ENCODE measurements at places on chromosomes 11 and 22.
A peak's percentile ranks its signal among the peaks of the same experiment; 100 is the strongest.

DNA sequence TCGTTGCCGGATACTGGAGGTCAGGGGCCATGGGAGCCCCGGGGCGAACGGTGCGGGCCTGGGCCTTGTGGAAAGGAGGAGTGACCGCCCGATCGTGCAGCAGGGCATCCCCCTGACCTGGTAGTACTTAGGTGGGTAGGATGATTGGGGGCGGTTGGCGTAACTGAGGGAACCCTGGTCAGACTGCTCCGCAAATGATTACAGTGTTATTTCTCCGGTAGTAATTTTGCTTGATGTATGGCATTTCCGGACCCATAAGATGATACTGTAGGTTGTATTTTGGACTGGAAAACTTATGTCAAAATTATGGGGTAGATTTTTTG is 762 bp downstream of the MTMR3 start:
- no peak for ATAC-seq

DNA sequence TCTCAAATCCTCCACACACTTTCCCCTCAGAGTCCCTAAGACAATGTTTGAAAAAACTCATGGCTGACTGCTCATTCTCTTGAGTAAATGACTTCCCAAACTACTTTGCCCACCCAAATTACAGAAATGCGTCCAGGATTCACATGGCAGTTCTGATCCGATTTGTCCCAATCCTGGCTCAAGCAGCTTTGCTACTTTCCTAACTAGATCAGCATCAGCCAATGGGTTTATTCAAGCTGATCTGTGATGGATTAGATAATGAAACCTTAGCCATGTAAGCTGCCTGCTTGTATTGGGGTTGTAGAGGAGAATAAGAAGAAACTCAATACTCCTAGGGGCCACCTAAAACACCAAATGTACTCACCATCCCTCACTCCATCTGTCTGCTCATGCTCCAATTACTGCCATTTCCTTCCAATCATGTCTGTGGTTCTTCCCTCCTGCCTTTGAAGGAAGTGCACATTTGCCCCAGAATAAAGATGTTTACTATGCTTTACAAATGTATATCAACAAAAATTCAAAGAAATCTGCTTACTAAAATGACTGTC is 6.9 kb downstream of the RBFOX2 start:
- ATAC-seq, result no peak

- no peak for ATAC-seq
Observed at GRCh38 chr11:119340335-119341221, at the start of gene C1QTNF5. C1QTNF5 (minus strand) TSS chr11:119340883; CDS start chr11:119340397, 486 bp downstream.

GRCh38 chr11:22879630-22880029 is 19.4 kb upstream of the CCDC179 start:
- no peak for ATAC-seq

DNA sequence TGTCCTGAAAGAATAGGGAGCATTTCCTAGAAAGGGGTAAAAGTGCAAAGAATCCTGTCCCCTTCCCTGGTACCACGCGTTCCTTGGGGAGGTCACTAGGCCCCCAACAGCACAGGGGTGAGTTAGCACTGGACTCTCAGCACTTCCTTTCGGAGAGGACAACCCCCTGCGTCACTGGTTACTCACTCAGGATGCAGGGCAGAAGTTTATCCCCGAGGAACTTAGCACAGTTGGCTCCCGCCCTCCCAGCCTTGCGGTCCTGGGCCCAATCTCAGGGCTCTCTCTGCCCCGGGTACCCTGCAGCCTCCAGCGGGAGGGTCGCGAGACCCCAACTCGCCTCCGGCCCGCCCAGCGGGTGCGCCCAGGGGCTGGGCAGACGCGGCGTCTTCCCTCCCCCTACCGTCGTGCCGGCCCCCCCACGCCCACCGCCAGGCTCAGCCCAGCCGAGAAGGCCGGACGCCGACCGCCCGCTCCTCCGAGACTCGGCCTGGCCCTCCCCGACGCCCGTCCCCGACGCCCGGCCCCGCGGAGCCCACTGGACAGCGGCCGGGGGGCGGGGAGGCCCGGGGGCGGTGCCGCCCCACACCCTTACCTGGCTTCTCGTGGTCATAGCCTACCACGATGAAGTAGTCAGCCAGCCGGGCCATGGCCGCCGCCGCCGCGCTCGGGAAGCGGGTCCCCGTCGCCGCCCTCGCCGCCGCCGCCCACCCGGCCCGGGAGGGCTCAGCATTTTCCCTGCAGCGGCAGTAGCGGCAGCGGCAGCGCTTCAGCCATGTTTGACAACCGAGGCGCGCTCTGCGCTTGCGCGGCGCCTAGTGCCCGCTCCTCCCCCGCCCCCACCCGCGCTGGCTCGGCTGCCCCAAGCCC is at the start of gene SBF2:
SBF2 (minus strand) TSS at position 797 of the 867 bp plus-strand sequence; CDS start at position 647, 150 bp downstream.
- ATAC-seq, result peak; percentile 37

- no peak for ATAC-seq
Observed at GRCh38 chr11:128061281-128061871, 526.0 kb downstream of the ETS1 start.

- ATAC-seq, result no peak
Observed at GRCh38 chr11:86106916-86107315, 38.0 kb upstream of the PICALM start.

Data from activated CD4-positive, CD25-positive, alpha-beta regulatory T cell treated with anti-CD3 and anti-CD28 coated beads, Interleukin-2, amount 50 U/mL, for 24 hours (primary cell).